ENCODE measurements at places on chromosomes 16 and 17. TPM values are rescaled to one million over a fixed set of nuclear protein-coding genes. Genes with fewer than 3 reads are reported as not detected.

DNA sequence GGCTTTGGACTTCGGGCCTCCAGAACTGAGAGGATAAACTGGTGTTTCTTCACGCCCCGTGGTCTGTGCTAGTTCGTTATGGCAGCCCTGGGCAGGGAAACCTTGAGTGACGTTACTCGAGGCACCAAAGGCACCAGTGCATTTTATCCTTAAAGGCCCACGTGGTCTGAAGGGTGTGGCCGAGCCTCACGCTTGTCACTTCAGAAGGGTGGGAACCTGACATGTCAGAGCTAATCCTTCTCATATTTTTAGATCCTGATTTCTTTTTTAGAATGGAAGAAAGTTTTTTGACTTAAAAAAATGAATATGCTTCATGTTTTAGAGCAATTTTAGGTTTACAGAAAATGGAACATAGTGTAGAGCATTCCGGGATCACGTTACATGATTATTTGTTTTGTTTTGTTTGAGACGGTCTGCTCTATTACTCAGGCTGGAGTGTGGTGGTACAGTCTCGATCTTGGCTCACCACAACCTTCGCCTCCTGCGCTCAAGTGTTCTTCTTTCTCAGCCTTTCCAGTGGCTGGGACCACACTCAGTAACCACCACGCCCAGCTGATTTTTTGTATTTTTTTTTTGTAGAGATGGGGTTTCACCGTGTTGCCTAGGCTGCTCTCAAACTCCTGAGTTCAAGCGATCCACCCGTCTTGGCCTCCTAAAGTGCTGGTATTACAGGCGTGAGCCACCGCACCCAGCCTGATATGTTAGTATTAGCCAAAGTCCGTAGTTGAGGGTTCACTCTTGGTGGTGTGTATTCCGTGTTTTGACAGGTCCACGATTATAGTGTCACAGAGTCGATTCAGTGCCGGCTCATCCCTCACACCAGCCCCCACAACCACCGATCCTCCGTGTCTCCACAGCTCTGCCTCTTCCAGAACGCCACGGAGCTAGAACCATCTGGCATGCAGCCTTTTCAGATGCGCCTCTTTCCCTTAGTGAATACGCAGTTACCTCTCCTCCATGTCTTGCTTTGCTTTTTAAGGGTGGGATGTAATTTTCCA, 47.9 kb downstream of the RAB11FIP3 start:
- DNase-seq = no peak

- DNase-seq = no peak
Observed at GRCh38 chr17:16923097-16923903, 48.6 kb downstream of the TNFRSF13B start.

DNA sequence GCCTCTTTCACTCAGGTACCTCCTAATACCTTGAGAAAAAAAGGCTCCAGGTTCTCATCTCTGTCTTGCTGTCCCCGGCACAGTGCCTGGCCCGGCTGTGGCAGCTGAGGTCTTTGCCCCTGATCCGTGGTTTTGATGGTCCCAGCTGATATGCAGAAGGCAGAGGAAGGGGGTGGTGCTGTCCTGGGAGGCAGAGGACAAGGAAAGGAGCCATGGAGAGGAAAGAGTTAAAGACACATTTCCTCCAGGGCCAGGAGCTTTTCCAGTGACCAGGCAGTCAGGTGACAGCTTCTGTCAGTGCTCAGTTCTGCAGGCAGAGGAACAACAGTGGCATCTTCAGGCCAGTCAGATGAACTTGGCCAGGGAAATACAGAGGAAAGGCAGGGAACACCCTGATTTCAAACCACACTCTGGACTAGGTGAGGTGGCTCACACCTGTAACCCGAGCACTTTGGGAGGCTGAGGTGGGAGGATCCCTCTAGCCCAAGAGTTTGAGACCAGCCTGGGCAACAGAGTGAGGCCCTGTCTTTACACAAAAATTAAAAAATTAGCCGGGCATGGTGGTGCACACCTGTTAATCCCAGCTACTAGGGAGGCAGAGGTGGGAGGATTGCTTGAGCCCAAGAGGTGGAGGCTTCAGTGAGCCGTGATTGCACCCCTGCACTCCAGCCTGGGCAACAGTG, 3.3 kb upstream of the COG1 start:
- no peak for DNase-seq

Gene TMEM132E
- 0.26 TPM for total RNA-seq

GRCh38 chr17:65359016-65359415, 202.4 kb downstream of the AXIN2 start:
- no peak for DNase-seq

Gene ABCA9
- 11.8 TPM for total RNA-seq

- DNase-seq = no peak
Observed at GRCh38 chr16:62965831-62966230, 929.6 kb upstream of the CDH8 start.

GRCh38 chr16:984736-985636, 3.4 kb downstream of the SOX8 start:
- DNase-seq = no peak

Gene VASN
- total RNA-seq = 17.9 TPM

Gene ERN2
- not detected for total RNA-seq

Gene SLC9A5
- total RNA-seq = 2.4 TPM

- no peak for DNase-seq
Observed at GRCh38 chr16:67230809-67231660, 4.1 kb downstream of the TMEM208 start.
